Activated T-cell treated with anti-CD3 and anti-CD28 coated beads, Interleukin-2, amount 50 U/mL, for 4 hours (primary cell): ENCODE measurements at places on chromosomes 12 and 14.

DNA sequence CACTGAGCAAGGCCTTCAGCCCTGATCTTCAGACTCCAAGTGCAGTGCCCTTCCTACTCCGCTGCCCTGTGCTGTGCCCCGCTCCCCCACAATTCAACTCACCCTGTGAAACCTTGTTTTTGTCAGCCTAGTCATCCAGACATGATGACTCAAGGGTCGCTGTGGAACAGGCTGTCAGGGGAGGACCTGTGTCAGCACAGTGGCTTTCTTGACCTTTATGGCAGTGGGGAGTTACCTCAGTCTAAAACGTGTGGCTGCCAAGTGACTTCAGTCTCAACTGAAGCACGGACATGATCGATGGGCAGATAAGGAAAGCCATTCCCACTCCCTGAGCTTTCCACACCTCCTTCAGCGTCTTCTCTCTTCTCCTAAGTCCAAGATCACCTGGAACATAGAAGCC, 16.3 kb upstream of the FLVCR2 start:
- DNase-seq: peak; percentile 43

- no peak for DNase-seq
Measured at GRCh38 chr12:47867495-47867941, 37.3 kb downstream of the VDR start.

- DNase-seq: peak; percentile 27
Measured at GRCh38 chr14:75230140-75230792, 48.4 kb upstream of the FOS start.

GRCh38 chr14:98138666-98139065, 1133.3 kb downstream of the BCL11B start:
- DNase-seq: peak; percentile 60

GRCh38 chr14:78297858-78298257, 127.7 kb downstream of the NRXN3 start:
- no peak for DNase-seq

DNA sequence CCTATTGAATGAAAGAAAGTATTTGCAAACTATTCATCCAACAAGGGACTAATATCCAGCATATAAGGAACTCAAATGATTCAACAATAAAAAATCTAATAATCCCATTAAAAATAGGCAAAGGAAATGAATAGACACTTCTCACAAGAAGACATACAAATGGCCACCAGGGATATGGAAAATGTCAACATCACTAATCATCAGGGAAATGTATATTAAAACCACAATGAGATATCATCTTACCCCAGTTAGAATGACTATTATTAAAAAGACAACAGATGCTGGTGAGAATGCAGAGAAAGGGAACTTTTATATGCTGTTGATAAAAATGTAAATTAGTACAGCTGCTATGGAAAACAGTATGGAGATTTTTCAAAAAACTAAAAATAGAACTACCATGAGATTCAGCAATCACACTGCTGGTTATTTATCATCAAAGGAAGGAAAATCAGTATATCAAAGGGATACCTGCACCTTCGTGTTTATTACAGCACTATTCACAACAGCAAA, 89.3 kb downstream of the GARIN6 start:
- no peak for DNase-seq

- no peak for DNase-seq
Measured at GRCh38 chr14:105199093-105199492, 18.0 kb upstream of the NUDT14 start.

GRCh38 chr12:9926876-9927275, 5.3 kb downstream of the CLEC2A start:
- no peak for DNase-seq

DNA sequence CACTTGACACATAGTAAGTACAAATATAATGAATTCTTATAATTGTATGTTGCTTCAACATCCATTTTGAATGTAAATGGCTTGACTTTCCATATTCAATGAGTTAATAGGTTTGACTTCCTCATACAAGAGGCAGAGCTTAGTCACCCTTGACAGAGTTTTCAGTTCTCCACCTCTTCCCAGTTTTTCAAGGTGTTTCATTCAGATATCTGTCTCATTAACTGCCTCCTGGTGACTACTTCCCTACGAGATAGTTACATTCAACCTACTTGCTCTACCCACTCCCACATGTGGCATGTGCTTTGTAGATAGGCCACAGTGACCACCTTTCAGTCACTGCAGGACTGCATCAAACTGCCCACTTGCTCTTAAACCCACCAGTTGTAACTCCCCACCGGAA, 60.0 kb downstream of the MYF5 start:
- DNase-seq: no peak

GRCh38 chr14:68586896-68587751, 205.7 kb downstream of the ZFP36L1 start:
- DNase-seq: no peak
